Heart left ventricle (tissue), 16 donors: ENCODE measurements at places on chromosomes 6 and 20.

- DNase-seq, result no peak
Observed at GRCh38 chr6:79609225-79609595, 21.9 kb upstream of the SH3BGRL2 start.

GRCh38 chr20:47704746-47705496 is 80.4 kb downstream of the SULF2 start:
- peak; percentile 56 for DNase-seq

- DNase-seq, result no peak
Observed at GRCh38 chr6:152669895-152670294, 27.8 kb upstream of the MYCT1 start.

- no peak for DNase-seq
Observed at GRCh38 chr6:41125282-41125681, 28.9 kb downstream of the TREML1 start.

GRCh38 chr6:35273822-35274559 is 14.5 kb downstream of the ZNF76 start:
- no peak for DNase-seq

DNA sequence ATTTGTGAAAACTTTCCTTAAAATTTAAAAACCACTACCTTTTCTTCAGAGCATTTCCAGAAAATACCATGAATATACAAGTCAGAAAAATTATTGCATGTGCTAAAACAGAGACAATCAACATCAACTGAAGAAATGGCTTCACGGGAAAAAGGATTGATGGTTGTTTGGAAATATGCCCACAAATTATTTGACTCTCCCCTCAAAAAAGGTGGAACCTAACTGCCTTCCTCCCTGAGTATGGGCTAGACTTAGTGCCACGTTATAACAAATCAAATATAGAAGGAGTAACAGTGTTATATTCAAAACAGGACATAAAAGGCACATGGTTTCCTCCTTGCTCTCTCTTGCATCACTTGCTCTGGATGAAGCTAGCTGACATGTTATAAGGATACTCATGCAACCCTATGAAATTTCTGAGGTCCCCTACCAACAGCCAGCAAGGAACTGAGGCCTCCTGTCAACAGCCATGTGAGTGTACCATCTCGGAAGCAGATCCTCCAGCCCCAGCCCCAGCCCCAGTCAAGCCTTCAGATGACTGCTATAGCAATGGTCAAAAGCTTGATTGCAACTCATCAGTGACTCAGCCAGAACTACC is 8.4 kb downstream of the BTBD9 start:
- DNase-seq, result no peak

DNA sequence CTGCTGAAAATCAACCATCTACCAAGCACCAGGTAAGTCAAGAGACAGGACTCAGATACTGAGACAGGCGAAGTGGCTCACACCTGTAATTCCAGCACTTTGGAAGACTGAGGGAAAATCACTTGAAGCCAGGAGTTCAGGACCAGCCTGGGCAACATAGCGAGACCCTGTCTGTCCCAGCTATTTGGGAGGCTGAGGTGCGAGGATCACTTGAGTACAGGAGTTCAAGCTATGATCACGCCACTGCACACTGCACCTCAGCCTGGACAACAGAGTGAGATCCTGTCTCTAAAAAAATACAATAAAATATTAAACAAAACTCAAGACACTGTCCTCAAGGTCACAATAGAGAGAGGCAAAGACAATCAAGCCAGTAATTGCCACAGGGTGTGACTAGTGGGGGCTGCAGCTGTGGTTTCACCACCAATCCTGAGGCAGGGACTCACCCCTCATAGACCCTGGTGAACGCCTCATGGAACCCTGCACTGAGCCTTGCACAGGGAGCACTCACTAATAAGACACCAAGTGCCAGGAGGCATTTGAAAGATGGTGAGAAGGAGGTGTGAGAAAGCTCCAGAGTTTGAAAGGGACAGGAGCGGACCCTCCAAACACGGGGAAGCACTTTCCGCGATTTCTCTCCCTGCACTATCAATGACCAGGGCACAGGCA is 1.7 kb downstream of the SNHG17 start:
- DNase-seq, result no peak

DNA sequence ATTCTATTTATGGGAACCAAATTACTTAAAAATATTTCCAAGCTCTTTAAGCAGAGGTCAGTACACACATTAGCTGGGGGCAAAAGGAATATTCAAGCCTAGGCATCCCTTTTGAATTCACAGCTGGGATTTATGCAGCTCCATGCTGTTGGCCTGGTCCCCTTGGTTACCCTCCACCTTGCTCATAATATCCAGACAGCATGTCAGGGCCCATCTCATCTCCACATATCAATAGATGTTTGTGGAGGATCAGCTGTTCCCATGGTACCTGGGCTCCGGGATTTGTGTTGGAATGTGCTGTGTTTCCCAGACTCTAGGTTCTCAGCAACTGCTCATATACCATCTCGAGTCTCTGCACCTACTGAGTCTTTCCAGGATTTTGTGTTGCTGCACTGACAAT is 534.8 kb downstream of the BMP2 start:
- DNase-seq, result no peak

DNA sequence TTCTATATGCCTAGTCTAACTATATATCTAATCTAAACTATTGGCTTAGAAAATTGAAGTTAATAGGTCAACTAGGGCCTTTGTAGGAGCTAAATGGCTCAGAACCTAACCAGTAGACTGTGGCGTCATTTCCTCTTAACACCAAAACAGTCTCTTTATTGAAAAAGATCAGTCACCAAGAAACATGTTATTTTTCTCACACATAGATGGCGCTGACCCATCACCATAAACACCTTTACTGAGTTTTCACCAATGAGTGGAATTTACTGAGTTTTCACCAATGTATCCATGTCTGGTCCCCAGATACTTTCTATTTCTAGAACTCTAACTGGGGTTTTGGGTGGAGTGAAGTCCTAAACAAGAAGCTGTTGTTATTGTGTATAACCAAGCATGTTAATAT is 636.0 kb downstream of the BCKDHB start:
- no peak for DNase-seq

GRCh38 chr20:3932277-3932676 is 43.1 kb downstream of the PANK2 start:
- DNase-seq, result no peak

DNA sequence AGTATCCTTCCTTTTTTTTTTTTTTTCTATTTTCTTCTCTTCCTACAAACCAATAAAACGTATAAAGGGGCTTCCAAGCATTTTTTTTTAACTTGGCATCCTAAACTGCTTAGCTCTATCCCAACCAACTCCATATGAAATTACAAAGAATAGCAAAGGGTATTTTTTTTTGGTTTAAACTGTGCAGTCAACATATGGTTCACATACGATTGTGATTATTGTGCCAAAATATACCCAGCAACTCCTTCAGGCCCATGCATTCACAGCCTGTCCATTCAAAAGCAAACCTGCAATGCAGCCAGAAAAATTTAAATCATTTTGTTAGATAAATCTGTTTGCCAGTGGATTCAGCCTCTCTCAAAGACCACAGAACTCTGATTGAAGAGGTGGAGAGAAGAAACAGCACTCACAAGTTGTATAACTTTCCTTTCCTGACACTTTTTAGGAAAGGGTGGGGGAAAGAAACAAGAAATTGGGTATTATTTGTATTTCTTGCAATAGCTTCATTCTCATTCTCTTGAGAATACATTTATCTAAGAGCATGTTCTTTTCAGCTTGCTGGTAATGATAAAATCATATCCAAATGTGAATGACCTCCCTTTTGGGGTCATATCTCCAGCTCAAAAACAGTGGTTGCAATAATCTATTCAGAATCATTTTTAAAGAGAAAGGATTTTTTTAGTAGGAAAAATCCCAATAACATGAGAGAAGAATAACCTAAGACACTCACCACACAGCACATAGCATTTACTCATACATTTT is 701.3 kb upstream of the CHD6 start:
- DNase-seq, result no peak

DNA sequence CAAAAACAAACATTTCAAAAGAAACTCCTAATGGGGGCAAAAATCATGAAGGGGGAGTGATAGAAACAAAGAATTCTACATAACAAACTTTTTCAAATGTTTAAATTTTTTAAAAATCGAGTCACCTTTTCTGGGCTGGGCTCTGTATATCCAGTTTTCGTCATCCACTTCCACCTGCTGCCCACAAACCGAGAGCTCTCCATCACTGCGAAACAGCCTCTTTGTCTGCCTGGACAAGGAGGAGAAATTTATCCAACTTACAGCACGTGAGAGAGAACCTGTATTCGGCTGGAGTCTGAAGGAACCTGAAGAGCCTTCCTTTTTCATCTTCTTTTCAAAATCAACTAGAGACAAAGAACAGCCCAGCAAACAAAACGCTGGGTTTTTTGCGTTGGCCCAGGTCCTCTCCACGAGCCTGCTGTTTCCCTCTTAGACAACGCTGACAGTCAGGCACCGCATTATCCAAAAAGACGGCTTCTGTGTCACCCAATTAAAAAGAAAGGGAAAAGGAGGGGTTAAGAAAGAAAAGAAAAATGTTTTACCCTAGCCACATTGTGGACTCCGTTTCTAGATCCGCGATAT is 72.4 kb upstream of the NHSL1 start:
- no peak for DNase-seq

DNA sequence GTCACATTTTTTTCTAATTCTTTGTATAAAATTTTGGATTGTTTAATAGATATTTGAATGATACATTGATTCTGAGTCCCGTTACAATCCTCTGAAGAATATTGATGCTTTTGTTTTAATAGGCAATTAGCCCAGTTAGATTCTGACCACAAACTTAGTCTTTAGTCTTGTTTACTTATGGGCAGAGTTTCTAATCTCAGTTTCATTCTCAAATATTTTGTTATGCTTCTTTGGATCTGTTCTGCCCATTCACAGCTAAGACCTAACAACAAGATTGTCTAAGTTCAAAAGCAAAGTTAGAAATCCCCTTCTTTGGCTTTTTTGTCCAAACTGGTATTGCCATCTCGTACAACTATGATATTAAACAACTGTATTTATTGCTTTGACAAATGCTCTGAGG is 58.0 kb downstream of the TBXT start:
- DNase-seq, result no peak

DNA sequence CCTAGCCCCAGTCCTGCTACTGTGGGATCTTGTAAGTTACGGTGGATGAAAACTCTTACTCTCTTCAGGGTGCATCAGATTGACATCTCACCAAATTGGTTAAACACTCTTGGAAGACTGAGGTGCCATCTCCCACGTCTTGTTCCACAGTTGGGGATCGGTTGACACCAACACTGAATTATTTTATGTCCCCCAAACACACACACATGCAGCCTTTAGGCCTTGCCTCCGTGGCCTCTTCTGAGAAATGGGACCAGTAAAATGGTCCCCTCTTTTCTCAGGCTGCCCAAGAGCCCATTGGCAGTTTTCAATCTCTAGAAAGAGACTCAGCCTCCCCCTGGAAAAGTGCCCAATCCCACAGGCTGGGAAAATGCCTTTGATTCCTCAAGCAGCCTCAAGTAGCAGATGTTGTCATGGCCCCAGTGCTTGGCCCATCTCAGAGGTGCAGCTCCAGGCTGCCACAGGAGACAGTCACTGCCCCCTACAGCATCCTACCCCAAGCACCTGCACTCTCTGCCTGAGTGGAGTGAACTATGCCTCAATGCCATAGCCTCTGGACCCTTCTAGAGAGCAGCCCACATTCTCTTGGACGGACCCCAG is 163.9 kb downstream of the ANKRD60 start:
- no peak for DNase-seq

DNA sequence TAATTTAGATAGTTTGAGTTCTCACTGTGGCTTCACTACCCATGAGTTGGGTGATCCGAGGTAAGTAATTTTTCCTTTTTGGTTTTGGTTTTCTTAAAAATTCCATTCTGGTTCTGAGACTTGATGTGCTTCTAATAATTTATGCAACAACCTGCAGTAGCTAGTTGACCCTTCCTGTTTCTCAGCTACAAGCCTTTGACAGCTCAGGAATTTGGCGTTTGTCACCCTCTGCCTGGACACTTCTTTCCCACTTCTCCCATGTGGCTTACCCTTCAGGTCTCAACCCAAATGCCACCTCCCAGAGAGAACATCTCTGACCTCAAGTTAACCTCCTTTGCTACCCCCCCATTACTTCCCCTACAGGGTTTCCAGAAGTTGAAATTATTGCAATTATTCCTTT is 49.7 kb upstream of the TSHZ2 start:
- no peak for DNase-seq

DNA sequence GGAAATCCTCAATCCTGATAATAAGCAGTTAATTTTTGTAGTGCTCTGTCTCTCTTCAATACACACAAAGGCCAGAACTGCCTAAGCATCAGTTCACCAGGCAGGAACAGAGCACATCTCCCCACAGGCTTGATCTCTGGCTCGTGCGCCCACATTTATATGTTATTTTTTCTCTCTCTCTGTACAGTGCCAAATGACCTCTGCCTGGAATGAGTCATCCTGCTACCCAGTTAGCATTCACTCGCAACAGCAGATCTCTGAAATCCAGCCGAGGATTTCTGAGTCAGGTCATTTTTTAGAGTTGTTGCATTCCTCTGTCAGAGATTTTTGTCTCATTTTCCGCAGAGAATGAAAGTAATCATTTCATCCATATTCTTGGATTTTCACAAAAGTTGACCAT is 107.1 kb downstream of the COL12A1 start:
- peak; percentile 55 for DNase-seq

DNA sequence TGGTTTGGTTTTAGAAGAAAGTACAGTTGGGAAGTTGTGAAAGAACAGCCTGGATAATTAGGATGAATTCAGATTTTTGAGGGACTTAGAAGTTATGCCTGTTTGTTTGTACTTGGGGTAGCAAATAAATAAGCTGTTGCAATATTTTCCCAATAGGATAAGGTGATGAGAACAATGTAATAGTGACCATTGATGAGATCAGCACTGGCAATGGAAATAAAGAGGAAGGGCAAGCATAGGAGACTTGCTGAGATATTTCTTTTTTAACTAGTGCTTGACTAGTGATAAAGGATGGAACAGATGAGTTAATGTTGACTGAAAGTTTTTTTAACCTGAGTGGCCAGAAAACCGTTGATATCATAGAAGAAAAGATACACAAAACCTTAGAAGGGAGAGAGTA is 498.8 kb downstream of the CDKAL1 start:
- no peak for DNase-seq

DNA sequence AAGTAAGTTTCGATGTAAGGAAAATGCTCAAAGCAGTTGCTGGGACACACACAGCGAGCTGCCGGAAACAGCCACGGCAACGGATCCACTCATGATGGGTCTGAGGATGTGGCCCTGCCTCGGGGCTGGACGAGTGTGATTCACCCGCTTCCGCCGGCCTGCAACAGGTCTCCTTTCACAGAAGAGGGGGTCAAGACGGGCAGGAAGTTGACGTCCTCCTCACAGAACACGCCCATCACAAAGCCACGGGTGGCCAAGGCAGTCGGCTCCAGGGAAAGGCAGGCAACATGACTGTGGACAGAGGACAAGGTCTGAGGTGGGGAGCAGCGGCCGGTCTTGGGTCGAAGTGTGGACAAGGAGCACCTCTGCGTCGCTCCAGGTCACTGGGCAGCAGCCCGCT is 29.9 kb upstream of the SMOC2 start:
- no peak for DNase-seq

- DNase-seq, result peak; percentile 31
Observed at GRCh38 chr20:51366155-51366886, 176.2 kb downstream of the NFATC2 start.

DNA sequence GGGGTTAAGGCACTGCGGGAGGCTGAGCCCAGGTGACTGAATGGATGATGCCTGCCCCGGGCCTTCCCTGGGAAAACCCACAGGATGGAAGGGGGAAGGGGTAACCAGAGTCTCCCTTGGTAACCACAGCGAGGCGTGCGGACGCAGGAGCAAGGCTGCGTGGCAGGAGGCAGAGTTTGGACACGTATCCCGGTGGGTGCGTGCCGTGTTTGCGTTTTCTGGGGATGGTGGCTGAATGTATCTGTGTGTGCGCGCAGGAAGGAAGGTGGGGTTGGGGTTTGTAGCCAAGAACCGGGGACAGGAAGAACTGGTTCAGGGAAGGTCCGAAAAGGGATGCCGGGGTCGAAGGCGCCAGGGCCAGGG is 1.8 kb downstream of the MDGA1 start:
- no peak for DNase-seq
